Dermis blood vessel endothelial cell (primary cell): ENCODE measurements at places on chromosomes 6 and 20. TPM values are rescaled to one million over a fixed set of nuclear protein-coding genes. Genes with fewer than 3 reads are reported as not detected.

- no peak for DNase-seq
These were observed 5.5 kb upstream of the PKIB start for GRCh38 chr6:122604676-122605075.

DNA sequence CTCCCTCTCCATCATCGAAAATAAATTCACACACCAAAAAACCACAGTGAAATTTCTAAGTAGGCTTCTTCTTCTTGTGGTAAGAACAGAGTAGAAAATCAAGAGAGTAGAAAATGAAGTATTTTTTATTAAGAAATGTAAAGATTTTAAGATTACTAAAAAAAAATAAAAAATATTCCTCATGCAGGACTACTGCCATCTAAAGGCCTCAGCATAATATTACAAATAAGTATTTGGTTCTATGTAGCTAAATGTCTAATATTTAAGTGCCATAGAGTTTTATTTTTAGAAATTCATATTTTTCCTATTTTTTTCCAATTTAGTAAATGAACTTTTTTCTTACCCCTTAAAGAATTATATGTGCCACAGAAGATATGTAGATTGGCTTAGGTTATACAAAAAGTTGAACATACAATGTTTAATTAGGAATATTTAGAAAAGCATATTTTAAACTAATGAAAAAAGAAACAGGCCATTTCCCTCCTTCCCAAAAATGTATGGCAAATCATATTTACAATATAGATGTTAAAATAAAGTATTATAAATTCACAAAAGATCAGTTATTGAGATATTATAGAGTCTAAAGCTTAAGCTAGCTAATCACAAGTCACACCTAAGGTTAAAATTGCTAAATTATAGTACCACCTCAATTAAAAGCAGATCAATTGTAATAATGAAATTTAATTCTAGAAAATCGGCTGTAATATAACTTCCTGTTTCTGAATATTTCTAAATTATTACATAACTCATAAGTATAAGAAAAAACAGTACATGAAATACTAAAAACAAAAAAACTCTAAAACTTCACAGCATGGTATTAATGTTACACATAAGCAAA, 3.5 kb upstream of the NT5DC1 start:
- DNase-seq: peak; percentile 24

GRCh38 chr20:44579313-44580081, 2.9 kb upstream of the PKIG start:
- DNase-seq: peak; percentile 86

- peak; percentile 58 for DNase-seq
These were observed 113.2 kb downstream of the EDN1 start for GRCh38 chr6:12403201-12403826.

DNA sequence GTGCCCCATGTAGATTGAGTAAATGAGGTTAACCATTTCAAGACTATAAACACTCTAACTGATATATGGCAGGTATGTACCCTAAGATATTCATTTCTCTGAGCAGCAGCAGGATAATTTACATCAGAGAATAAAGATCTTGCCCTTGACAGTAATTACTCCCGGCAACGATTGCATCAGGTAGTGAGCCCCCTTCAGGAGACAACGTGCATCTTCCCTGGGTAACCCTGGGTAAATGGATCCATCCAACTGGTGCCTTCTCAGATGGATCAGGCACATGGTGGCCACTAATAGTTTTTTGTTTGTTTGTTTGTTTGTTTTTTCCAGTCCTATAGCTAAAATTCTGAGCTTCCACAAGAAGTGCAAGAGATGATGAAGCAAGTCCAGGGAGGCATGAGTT, 469.4 kb upstream of the SLC35B3 start:
- DNase-seq: no peak

DNA sequence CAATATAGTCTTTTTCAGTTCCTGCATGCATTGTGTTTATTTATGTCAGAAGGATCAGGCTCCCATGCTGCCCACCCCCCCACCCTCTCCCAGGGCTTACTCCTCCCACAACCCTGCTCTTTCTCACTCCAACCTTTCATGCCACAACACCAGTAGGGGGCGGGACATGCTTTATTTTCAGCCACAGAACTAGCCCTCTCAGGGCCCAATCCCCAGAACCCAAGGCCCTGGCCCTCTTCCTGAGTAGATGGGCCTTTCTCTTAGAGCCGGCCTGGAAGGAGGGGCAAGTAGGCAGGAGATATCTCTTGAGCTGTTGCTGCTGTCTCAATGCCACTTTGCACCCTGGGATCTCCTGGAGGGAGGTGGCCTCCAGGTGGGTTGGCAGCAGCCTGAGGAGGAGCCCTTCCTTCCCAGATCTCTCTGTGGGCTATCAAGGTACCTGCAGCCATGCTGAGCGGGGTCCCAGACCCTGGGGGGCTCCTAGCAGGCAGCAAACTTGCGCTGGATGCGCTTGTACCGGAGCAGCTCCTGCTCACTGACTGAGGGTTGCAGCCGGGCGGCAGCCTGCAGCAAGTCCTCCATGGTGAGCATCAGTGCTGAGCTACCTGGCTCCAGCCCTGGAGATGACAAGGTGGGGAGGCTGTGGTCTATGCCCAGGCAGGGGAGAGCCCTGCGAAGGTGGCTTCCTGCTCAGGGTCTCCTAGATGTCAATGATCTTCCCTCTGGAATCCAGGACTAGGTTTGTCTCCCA, 3.5 kb downstream of the GNMT start:
- peak; percentile 65 for DNase-seq

DNA sequence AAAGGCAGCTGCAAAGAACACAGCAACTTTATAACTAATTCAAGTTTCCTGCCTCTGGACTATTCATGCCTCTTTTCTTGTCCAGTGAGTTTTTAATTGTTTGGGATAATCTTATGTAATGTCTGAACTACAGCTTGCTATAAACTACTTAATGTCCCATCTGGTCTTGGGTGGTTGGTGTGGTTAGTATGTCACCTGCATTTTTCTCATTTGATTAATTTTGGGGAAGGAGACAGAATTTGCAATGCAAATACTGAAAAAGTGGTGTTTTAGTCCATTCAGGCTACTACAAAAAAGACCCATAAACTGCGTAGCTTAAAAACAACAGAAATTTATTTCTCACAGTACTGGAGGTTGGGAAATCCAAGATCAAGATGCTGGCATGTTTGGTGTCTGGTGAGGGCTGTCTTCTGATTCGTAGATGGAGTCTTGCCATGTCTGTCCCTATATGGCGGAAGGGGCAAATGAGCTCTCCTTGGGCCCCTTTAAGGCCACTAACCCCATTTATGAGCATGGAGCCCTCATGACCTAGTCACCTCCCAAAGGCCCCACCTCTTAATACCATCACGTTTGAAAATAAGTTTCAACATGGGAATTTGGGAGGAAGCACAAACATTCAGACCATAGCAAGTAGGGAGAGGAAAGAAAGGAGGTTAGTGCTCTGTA, 22.4 kb downstream of the RNF8 start:
- no peak for DNase-seq

DNA sequence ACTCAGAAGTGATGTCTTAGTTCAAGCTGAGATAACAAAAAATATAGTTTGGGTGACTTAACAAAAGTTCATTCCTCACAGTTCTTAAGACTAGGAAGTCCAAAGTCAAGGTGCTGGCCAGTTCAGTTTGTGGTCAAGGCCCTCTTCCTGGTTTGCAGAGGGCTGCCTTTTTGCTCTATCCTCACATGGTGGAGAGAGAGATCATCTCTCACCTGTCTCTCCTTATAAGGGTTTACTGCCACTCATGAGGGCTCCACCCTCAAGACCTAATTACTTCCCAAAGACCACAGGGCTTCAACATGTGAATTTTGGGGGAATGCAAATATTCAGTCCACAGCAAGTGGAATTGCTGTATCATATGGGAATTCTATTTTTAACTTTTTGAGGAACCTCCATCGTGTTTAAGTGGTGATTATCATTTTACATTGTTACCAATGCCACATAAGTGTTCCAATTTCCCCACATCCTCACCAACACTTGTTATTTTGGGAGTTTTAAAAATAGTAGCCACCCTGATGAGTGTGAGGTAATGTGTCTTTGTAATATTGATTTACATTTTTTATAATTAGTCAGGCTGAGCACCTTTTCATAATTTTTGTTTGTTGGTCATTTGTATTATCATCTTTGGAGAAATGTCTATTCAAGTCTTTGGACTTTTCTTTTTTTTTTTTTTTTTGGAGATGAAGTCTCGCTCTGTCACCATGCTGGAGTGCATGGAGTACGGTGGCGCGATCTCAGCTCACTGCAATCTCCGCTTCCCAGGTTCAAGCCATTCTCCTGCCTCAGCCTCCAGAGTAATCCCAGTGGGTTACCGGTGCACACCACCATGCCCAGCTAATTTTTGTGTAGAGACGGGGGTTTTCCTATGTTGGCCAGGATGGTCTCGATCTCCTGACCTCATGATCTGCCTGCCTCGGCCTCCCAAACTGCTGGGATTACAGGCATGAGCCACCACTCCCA, 112.2 kb downstream of the SESN1 start:
- no peak for DNase-seq

DNA sequence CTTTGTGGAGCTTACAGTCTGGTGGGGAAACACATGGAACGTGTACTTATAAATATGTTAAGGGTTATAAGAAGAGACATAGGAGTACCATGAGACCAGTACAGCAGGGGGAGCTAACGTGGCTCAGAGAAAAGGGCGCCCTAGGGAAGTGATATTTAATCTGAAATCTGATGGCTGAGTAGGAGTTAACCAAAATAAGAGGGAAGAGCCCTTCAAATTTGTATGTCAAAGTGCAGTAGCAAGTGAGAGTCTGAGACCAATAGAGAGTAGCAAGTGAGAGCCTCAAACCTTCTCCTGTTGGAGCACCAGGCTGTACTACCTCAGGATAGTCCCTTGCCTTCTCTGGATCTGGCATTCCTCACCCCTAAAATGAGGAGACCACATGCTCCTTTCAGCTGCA, 6.1 kb upstream of the PKIG start:
- DNase-seq: peak; percentile 81

DNA sequence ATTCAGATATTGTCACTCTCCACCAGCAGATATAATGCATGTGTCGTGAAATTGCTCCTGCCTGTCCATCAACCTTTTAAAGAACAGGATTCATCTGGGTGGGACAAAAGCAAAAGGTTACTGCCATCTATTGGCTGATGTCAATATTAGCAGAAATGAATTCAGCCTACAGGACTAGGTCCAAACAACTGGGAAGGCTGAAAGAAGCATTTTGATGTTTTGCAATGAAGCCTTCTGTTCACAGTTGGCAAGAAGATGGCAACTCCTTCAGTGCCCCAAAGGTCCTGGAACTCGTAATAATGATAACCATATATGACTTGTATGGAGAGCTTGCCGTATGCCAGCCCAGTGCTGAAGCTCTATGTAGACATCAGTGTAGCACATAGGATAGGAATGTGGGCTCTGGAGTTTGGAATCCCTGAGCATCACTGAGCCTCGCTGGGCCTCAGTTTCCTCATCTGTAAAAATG, 7.5 kb downstream of the BCAS1 start:
- peak; percentile 64 for DNase-seq

Gene FOXF2
- not detected in 2 replicates for total RNA-seq

Gene HUS1B
- 0.98 and 1.5 TPM in 2 replicates for total RNA-seq

Gene NOTCH4
- 44.3 and 63.5 TPM in 2 replicates for total RNA-seq
